EH (cell line): ENCODE measurements at places on chromosomes 7 and 10.
A peak's percentile ranks its signal among the peaks of the same experiment; 100 is the strongest.

- DNase-seq = no peak
Observed at GRCh38 chr10:21166557-21167287, 269.6 kb upstream of the NEBL start.

DNA sequence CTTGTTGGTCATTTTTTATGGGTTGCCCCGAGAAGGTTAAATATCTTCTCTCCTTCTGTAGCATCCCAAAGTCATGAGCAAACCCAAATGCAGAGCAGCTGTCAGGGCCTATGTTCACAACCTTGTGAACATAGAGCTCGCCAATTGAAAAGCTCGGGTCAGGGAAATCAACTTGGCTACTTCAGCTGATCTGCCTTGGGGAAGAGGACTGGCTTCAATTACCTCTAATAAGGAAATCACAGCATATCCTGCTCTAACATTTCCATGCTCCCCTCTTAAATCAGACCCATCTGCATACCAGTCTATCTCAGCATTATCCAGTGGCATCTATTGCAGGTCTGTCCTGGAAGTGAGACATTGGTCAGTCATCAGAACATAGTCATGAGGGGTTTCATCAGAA lies 105.6 kb downstream of the ANKRD26 start:
- DNase-seq = no peak

DNA sequence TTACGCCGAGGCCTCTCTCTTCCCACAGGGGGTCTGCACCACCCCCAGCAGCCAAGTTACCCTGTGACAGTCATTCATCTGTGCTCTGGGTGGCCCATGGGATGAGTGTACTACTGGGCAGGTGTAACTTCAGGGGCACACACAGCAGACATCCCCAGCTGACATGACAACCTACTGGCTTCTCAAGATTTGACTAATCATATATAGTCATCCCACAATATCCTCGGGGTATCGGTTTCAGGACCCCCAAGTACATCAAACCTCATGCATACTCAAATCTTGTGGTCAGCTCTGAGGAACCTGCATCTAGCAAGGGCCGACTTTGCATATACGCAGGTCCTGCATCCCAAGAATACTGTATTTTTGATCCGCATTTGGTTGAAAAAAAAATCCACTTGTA lies 336.9 kb upstream of the C7orf33 start:
- DNase-seq = no peak

DNA sequence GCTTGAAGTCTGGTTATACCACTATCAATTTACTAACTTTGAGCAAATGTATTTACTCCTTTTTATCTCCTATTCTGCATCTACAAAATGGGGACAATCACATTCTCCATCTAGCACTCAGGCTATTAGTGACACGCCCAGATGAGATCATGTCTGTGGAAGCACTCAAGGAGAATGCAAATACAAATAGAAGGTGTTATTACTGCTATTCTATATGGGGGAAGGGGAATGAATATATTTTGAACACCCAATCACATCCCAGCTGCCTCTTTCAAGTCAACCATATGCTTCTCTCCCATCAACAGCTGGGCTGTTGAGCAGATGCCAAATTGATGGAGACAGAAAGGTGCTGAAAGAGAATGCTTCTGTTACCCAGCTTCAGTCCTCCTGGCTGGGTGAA lies 23.5 kb downstream of the SGMS1 start:
- DNase-seq = no peak

DNA sequence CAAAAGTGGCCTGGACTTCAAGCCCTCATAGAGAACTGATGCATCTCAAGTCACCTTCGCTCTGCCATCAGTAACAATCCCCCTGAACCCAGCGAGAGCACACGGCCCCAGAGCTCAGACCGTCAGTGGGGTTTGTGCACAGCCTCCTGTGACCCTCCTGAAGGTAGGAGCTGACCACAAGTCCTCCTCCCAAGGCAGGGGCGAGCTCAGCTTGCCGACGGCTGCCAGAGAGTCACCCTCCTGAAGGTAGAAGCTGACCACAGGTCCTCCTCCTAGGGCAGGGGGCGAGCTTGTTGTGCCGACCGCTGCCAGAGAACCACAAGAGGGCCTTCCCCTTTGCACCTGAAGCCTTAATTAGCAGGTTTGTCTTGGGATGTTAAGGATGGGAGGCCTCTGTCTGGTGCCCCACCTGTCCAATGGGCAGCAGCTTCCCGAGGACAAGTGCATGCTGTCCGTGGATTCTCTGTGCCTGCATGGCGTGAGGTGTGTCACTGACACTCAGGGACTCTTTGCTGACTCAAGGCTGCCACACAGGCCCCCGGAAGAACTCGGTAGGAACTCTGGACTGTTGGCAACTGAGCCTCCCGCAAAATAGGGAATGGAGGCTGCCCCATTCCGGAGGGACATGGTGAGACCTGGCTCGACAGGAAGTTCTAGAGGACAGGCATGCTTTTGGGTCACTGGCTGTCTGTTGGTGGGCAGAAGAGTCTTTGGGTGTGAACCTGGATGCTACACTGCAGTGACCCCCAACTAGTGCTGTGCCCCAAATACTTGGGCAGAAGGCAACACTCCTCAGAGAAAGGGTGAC lies 487.4 kb downstream of the DNAJB6 start:
- no peak for DNase-seq

GRCh38 chr10:58662314-58662713 lies 149.6 kb downstream of the BICC1 start:
- peak; percentile 88 for DNase-seq

- peak; percentile 69 for DNase-seq
Observed at GRCh38 chr10:33155720-33156638, 178.5 kb downstream of the NRP1 start.

DNA sequence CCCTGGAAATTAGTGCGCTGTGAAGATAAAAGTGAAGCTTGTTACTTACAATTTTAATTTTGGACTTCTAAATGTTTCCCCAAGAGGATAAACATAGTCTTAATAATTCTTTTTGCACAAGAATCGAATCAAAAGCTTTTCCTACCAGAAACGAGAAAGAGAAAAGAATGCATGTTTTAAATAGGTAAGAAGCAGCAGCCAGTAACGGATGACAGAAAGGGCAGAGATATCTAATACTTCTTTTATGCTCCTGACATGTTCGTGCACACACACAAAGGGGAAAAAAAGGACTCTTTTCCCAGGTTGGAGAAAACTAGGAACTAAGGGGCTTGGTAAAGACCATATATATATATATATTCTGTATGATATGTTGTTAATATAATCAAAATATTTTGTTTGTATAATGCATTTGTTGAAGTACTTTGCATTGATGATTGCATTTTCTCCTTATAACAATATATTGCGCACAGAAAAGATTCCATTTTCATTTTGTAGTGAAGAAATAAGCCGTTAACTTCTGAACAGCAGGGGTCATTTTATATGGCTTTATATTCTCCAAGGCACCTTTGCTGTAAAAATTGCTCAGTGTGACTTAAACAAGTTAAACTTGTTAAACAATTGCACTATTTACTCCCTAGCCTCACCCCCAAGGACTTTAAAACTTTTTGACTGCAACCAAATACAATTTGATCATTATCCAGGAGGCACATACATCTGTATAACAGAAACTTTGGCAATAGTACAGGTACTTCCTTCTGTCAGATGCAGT lies 2.2 kb downstream of the PRKAR2B start:
- no peak for DNase-seq

DNA sequence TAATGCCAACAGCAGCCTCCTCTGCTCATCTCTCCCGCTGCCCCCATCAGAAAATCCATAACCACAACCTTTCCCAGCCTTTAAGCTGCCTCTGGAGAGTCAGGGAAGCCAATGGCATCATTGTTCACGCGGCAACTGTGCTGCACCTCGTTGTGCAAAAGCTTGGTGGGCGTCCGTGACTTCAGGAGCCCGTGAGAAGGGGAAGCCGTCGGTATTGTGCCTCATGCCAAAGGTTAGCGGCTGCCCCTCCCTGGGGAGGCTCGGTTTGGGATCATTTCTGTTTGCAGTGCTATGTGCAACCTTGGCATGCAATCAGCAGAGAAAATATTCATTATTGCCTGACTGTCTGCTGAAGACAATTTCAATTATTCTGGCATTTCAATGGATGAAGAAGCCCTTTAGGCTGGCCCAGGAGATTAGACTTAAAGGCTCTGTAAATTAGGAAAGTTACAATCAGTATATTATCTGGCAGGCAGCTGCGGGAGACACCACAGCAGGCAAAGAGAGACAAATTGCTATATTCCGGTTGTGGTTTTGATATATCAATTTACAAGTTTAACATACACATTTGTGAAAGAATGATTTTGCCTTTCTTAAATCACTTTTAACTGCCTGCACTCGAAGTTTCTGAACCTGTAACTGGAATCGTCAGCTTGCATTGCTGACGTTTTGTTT lies 244.5 kb downstream of the GATA3 start:
- DNase-seq = no peak

DNA sequence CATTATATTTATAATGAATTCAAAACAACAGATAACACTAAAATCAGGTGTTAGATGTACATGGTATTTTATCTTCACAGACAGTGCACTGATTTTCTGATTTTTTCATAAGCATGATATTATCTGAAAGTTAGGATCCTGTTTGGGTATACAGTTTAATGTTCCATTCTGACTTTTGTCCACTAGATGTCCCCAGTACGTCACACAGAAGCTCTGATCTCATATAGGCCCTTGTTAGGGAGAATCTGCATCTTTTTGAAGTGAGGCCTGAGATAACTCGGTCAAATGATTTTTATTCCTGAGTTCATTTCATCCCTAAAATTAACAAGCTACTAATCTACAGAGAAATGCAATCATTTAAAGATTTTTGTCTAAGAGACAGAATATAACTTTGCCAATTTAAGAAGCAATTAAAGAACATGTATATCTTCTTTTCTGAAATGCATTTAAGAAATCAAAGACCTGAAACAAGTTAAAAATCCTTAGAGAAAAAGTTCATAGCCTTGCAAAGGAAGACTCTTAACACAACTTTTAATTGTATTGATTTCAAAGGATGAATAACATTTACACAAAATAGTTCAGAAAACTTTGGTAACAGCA lies 72.0 kb upstream of the TES start:
- peak; percentile 72 for DNase-seq

- DNase-seq = peak; percentile 4
Observed at GRCh38 chr7:380139-380485, 90.1 kb downstream of the FOXL3 start.

- DNase-seq = no peak
Observed at GRCh38 chr10:128588402-128588801, 462.2 kb upstream of the MKI67 start.

DNA sequence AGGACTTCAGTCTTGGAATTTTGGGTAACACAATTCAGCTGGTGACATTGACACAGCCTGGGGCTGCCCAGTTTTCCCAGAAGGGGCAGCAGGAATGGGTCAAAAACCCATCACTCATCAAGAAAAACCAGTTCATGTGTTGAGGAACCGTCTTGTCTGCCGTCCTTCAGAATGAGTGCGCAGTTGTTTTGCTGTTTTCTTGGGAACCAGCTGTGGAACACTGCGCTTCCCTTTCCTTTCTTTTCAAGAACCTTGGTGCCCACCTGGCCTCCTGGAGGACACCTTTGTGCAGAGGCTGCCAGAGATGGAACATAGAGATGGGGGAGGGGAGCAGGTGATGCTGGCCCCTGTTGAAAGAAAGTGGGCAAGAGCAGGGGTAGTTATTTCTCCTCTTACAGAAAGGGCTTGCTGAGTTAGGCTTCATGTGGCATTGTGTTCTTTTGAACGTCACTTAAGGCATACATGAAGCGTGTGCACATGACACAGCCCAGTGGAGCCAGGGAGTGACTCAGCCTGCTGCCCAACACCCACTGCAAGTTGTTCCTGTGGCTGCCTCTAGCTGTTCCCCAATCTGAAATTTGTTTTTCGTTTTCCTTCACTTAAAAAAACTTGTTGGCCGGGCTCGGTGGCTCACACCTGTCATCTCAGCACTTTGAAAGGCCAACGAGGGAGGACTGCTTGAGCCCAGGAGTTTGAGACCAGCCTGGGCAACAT lies 87.4 kb upstream of the TNS3 start:
- peak; percentile 95 for DNase-seq

- DNase-seq = no peak
Observed at GRCh38 chr7:8436965-8437364, 3.6 kb downstream of the NXPH1 start.

- no peak for DNase-seq
Observed at GRCh38 chr10:5547681-5547930, 22.8 kb downstream of the CALML3 start.

- no peak for DNase-seq
Observed at GRCh38 chr10:49735161-49735560, 27.0 kb downstream of the OGDHL start.

DNA sequence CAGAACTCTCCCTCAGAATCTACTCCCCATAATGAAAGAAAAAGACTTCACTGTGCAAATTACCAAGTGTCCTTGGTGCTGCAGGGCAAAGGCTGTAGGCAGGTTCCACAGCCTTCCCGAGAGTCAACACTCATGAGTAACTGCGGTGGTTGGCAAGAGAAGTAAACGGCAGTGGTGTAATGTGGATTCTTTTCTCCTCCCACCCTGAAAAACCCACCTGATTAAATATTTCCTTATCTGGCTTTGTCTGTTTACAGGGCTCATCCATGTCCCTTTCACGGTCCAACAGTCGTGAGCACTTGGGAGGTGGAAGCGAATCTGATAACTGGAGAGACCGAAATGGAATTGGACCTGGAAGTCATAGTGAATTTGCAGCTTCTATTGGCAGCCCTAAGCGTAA lies 300.9 kb downstream of the BICC1 start:
- DNase-seq = no peak

DNA sequence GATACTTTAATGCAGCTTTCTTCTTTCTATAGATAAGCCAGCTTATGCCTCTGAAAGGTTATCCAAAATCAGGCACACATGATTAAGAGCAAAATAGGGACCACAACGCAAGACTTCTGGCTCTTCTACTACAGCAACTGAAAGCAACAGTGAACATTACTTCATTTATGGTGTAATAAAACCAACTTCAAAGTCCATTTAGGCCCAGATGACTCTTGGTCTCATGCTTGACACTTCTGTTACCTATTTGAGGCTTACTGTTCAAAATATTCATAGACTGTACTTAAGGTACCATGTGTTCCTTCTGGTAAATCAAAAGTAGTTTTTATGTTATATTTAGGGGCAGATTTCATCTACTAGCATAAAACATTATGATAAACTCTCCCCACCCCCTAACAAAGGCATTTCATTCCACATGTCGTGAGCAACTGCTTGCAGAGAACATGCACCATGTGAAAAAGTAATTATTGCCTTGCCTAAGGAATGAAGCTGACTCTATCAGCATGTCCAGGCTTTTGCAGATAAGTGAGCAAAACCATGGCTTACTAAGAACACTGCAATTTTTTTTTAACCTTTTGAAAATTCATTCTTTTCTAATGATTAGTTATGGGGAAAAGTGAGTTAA lies 154.9 kb upstream of the ITGB1 start:
- DNase-seq = peak; percentile 76

GRCh38 chr7:149005427-149006344 lies 22.6 kb downstream of the PDIA4 start:
- peak; percentile 64 for DNase-seq
